ENCODE measurements at places on chromosomes 4 and X.

DNA sequence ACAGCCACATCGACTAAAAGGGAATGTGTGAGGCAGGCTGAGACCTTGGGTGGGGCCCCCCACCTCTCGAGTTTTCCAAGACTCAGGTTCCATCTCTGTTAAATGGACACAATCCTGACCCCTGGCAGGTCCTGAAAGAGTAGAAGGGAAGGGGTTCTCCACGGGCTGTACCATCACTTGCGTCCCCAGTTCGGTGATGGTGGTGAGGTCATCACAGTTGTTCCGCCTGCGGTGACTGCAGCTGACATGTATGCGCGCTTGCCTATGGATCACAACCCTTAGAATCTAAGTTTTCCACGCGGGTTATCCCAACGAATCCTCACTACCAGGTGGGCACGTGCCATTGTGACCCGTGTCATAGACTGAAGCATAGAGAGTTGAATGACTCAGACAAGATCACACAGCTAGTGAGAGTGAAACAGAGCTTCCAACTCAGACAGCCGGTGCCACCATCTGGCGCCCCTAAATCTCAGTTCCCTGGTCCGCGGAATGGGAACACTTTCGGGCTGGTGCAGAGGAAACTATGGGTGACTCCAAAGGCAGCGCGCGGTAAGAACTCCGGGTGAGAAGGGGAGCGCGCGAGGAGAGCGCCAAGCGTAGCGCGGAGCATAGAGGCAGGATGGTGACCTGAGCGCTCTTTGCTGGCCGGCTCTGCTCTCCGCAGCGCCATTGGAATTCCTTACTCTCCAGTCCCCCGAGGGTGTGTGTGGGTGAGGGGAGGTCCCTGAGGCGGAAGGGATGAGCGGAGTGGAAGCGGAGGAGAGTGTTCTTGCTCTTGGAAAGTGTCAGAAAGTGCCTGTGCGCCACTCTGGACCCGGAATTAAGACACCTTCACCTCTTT lies 10.5 kb downstream of the MSX1 start:
- DNase-seq, result peak; percentile 46

DNA sequence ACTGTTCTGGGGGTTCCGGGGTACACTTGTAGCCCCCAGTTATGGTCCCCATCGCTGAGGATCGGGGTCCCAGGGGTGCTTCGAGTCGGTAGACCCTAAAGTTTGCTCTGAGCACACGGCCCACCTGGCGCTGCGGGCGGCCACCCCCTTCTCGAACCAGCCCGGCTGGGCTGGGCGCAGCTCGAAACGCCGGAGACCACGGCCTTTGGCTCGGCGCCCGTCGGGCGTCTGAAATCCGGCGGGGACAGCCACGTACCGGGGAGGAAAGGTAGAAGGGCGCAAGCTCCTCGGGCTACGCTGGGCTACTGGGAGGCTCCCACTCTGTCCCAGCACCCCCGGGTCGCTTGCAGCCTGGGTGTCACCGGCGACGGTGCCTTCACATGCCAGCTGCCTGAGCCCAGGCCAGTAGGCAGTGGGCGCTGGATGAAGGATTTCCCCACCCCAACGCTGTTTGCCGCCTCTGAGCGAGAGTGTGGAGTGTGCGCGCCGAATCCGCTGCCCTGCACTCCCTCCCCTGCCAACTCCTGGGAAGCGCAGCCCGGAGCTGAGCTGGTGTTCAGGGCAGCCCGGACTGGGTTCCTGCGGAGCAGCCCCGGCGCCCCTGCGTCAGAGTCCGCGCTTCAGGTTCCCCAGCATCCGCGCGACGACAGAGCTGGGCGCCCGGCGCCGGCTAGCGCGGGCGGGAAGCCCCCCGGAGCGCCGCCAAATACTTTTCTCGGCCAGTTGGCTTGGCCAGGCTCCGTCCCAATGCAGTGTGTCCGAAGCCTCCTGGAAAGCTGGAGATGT lies 637 bp downstream of the MAMLD1 start:
- DNase-seq, result peak; percentile 50

GRCh38 chrX:137431693-137432488 lies 134.0 kb upstream of the ZIC3 start:
- no peak for DNase-seq

- peak; percentile 69 for DNase-seq
Observed at GRCh38 chr4:87375719-87376291, 15.2 kb downstream of the HSD17B11 start.

DNA sequence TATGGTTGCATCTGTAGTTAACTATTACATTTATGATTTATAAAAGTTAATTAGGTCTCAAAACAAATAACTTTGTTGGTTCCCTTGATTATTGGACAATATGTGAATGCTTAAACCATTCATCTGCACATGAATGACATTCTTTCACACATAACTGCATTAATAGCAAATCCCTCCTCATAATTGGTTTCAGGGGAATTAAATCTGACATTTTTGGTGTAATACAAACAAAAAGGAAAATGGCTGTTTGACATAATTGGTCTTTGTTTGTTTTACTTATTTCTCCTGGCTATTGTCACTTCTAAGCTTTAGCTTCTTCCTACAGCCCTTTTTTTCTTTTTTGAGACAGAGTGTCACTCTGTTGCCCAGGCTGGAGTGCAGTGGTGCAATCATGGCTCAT lies 71.9 kb downstream of the TBC1D9 start:
- no peak for DNase-seq

DNA sequence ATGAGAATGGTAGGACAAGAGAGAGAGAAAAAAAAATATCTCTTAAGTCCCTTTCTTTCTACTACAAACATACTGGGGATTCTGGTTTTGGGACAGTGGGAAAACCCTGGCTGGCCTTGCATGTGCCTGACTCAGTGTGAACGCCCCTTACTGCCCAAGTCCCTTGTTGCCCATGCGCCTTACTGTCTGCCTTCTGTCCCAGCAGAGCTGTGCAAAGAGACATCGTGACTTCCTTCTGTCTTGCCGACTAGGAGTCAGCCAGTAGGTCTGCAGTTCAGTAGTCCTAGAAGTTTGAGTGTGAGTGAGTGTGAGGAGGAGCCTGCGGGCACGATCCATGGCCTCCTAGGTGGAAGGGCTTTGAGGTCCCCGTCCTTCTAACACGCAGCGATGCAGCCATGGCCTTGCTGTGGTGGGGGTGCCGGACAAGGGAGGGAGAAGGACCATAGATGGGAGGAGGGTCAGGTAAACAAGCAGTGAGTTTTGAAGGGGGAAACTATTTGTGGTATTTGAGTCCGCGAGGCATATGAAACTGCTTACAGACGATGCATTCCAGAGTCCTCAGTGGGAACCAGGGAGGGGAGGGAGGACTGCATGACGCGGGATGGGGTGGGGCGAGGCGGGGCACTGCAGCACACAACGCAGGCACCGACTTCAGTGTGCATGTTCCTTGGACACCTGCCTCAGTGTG lies at the start of gene XAGE2:
Gene XAGE2, plus strand, starts transcription at position 654 of the 688 bp plus-strand sequence. CDS start 994 bp downstream, outside the sequence.
- no peak for DNase-seq

- DNase-seq, result no peak
Observed at GRCh38 chr4:92099861-92100260, 203.9 kb upstream of the GRID2 start.

- DNase-seq, result no peak
Observed at GRCh38 chr4:71630803-71631202, 153.1 kb downstream of the GC start.

DNA sequence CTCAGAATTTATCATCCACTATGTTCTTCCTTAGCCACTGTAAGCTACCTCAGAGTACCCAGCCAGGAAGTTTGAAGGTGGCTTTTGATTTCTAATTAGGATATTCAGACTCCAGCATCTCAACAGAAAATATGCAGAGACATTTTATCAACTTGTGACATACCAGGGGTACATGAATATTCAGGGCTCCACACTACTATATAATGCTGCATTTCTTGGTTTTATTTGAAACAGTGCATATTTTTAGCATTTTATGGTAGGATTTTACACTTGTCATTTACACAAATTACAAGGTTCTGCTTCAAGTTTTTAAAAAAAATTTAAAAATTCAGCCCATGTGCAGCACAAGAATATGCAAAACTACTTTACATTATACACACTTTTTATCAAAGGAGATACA lies 124.7 kb downstream of the UBE2K start:
- DNase-seq, result no peak

DNA sequence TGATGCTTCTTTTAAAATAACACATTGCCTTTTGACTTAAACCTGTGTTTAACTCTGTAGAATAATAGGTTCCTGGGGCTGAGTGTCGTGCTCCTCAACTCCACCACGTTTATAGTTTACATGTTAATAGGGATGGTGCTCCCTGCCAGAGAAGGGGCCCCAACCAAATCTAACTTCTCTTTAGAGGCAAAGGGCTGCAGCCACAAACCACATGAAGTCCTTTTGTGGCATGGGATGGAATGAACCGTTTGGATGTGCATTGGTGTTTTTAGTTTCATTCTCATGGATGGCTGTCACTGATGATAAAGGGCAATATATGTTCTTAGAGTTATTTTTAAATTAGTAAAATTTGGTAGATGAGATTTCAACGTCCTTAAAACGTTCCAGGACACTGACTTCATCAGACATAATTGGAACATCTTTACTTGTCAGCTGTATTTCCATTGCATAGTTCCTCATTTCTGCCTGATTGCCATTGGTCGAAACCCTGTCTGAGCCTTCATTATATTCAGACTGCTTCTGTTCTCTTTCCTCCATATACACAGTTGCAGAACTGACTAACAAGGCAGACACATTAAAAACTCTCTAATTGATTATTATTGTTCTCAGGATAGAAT lies 60.4 kb upstream of the HPF1 start:
- DNase-seq, result no peak

DNA sequence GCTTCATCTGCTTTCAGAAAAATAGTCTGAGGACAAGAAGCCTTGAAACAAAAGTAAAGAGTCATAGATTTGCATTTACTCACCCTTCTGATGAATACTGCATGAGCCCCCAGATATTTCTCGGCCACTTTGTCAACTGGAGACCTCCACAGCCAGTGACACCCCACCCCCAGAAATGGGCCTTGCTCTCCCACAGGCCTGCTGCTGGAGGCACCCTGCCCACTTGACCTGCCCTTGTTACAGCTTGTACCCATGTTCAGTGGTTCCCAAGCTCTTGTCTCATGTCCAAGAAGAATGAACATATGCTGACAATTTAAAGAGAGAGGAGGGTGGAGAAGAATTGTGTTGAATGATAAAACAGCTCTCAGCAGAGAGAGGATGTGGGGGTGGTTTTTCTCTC lies 225.1 kb downstream of the DCAF12L2 start:
- DNase-seq, result no peak

- no peak for DNase-seq
Observed at GRCh38 chr4:4568806-4569427, 27.1 kb upstream of the STX18 start.

DNA sequence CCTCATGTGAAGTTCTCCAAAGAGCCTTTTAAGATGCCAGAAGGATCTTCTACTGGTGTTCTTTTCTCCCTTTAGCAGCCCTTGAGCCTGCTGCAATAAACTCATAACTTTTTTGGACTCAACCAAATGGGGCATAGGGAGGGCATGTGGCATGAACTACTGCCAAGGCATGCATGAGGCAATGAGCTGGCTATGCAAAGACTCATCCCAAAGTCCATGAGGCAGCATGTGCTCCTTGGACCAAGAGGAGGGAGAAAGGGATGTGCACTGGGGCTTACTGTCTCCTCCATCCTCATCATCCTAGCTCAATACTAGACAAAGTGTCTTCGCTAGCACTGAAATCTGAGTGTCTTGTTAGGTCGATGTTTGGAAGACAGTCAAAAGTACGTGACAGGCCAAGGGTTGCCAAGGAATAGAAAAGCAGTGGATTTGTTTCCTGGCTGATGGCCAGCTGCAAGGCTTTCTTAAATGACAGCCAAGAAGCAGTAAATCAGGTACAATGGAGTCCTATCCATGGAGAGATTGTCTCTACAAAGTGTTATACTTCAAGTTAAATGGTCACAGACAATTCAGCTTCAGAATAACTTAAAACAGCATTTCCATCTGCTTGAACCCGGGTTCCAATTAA lies 44.5 kb upstream of the ATXN3L start:
- DNase-seq, result no peak

GRCh38 chr4:180993244-180993836 lies 1249.9 kb upstream of the TENM3 start:
- no peak for DNase-seq

DNA sequence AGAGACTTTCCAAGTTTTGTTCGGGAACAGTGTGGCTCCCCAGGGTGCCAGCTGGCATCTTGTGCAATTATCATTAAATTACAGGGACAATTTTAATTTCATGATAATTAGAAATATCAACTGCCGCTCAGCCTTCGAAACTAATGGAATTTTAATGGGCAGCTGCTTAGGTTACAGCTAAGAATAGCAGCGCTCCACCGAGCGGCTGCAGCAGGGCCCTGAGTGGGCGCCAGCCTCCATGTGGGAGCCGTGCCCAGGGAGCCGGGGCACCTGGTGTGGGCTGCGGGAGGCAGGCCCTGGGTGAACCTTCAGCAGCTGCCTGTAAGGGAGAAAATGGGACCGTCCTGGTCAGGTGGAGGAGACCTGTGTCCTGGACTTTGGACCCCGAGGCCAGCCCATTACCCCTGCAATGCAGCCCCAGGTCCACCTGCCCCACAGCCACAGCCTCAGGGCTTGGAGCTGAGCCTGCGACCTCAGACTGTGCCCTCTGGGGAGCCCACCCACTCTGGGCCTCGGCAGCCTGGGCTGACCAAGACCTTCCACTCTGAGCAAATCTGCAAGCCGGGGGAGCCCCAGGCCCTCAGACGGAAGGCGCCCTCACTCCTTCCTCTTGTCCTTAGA lies 21.1 kb downstream of the MSANTD1 start:
- no peak for DNase-seq

DNA sequence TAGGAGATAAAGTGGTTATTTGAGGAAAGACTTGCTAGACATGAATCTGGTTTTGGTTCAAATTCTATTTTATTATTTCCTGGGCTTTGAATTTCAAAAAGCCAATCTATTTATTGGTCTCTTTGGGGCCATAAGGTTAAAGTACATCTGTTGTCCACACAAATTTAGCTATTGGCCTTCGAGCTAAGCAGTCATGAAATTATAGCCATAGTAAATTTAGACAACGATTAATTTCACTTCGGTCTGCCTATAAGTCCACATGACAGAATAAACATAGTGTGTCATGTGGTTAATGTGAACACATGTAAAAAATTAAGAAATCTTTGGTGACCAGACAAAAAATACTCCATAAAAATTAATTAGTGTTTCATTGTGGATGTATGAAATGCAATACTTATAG lies 161.9 kb downstream of the PALLD start:
- no peak for DNase-seq

- DNase-seq, result no peak
Observed at GRCh38 chr4:61152433-61152832, 47.7 kb upstream of the ADGRL3 start.

GRCh38 chr4:89674876-89675459 lies 162.0 kb downstream of the SNCA start:
- no peak for DNase-seq

GRCh38 chr4:94420356-94420755 lies 31.4 kb upstream of the PDLIM5 start:
- no peak for DNase-seq

DNA sequence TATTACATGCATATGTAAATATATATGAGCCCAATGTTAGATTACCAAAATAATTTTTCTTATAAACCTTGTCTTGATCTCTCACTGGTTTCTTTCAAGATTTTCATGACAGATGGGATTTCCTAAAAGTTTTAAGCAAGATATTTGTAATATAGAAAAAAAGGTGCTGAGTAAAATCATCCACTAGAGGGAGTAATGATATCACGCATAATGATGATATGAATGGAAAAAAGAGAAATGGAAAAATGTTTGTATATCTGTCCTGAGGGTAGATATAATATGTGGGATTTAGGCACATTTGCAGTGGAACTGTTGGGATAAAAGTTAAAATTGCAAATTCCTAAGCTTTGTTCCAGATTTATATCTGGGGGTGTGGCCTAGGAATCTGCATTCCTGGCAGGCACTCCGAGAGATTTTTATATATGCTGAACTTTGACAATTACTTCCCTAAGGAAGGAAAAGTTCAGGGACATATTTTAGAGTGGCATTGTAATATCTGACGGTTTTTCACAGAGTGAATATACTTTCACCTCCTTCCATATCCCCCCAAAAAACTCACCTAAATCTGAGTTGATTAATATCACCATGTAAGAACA lies 60.5 kb downstream of the TMA16 start:
- DNase-seq, result peak; percentile 39

All from GM03348 (cell line).